Activated naive CD4-positive, alpha-beta T cell treated with anti-CD3 and anti-CD28 coated beads for 36 hours (primary cell): ENCODE measurements at places on chromosomes 6 and 20. TPM values are rescaled to one million over a fixed set of nuclear protein-coding genes. Genes with fewer than 3 reads are reported as not detected.

ARMC2 gene
- total RNA-seq = 3.6 TPM

RAET1E gene
- total RNA-seq = not detected

LY6G6C gene
- total RNA-seq = not detected

IDH3B gene
- 123 TPM for total RNA-seq

TLDC2 gene
- not detected for total RNA-seq

DNA sequence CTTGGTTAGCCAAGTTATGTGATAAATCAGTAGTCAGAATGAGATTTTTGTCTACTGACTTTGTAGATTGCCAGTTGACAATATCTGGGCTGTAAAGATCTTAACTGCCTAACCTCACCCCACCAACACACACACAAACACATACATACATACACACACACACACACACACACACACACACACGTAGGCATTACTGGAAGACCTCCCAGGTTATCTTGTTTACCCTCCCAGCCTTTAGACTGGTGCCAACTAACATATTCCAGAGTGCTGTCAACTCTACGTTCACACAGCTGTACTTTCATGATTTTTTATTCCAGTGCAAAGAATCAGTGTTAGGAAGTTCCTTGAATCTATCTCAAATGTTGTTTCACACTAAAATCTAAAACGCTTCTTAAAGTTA lies 38.9 kb downstream of the BMP5 start:
- H3K4me3 ChIP-seq = no peak overlapping the region
- DNase-seq = no peak

- DNase-seq = no peak
- peaks cover 4% of the 10 kb centered on the region for H3K4me1 ChIP-seq
- H3K36me3 ChIP-seq = no peaks in the 10 kb centered on the region
- no peaks in the 10 kb centered on the region for H3K27me3 ChIP-seq
- no peak overlapping the region for H3K4me3 ChIP-seq
Measured at GRCh38 chr6:166855416-166855815, 100.9 kb downstream of the RNASET2 start.

DNA sequence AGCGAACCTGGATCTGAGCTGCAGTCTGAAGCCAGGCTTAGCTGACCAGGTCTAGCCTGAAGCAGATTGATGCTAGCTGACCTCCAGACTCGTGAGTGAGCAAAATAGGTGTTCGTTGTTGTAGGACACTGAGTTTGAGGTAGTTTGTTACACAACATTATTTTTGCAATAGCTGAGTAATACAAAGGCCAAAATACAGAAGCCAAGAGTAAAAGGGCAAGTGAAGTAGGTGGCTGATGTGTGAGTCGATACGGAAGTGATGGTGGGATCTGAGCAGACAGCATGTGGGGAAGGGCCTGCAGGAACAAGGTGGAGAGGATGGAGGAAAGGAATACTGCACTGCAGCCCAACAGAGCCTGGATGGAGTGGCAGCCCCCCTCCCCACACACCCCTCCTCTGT lies 8.5 kb upstream of the SPATS1 start:
- H3K27ac ChIP-seq = no peak overlapping the region
- DNase-seq = no peak
- H3K36me3 ChIP-seq = no peaks in the 10 kb centered on the region
- peaks cover 10% of the 10 kb centered on the region for H3K27me3 ChIP-seq
- H3K4me3 ChIP-seq = no peak overlapping the region
- H3K4me1 ChIP-seq = no peaks in the 10 kb centered on the region

- no peaks in the 10 kb centered on the region for H3K36me3 ChIP-seq
- no peaks in the 10 kb centered on the region for H3K27me3 ChIP-seq
- no peak overlapping the region for H3K27ac ChIP-seq
- no peak for DNase-seq
- no peaks in the 10 kb centered on the region for H3K4me1 ChIP-seq
Measured at GRCh38 chr6:74902846-74903245, 303.0 kb downstream of the COL12A1 start.

- no peaks in the 10 kb centered on the region for H3K27me3 ChIP-seq
- peak; percentile 94 for DNase-seq
- no peaks in the 10 kb centered on the region for H3K36me3 ChIP-seq
- peaks cover 69% of the 10 kb centered on the region for H3K4me1 ChIP-seq
- H3K27ac ChIP-seq = peak overlapping the region; percentile 95
Measured at GRCh38 chr6:225121-225721, 67.1 kb upstream of the DUSP22 start.

DNA sequence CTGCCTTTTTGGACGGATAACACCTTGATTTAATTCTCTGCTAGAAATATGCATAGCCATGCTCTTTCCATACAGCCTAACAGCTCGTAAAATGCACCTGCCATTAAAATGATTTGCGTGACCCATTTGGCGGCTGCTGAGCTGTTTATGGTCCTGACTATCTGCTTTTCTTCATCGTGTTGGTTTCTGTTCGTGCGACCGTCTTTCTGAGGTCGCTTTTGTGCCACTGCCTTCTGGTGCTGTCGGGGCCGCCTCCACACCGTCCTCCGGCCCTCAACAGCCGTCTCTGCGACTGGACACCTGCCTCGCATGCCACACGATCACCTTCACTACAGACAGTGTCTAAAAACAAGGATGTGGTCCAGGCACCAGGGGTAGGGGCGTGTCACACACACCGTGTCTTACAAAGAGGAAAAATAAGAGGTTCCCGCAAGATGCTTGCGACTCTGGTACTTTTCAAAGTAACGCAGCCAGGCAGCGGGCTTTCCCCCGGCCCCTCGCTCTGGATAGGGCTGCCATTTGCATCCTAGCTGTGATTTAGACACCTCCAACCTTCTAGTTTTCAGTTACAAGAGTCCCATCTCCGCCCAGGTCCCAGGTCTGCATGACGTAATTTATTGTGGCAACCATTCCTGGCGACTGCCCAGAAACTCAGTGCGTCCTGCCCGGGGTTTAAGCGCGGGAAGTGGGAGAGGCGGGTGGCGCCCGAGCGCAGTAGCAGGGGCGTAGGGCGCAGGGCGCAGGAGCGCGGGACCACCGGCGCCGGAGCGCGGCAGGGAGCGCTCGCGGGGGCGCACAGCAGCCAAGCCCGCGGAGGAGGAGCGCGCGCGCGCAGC lies at the start of gene STMND1:
TSS of gene STMND1 (plus strand) at position 629 of the 836 bp plus-strand sequence. CDS start 208 bp downstream, outside the sequence.
- no peak within 1 kb of the TSS for H3K27ac ChIP-seq
- peak; percentile 29 for DNase-seq
- no peaks in the 10 kb centered on the region for H3K36me3 ChIP-seq
- peak within 1 kb of the TSS; percentile 54 for H3K4me3 ChIP-seq
- H3K4me1 ChIP-seq = peaks cover 7% of the 10 kb centered on the region

DNA sequence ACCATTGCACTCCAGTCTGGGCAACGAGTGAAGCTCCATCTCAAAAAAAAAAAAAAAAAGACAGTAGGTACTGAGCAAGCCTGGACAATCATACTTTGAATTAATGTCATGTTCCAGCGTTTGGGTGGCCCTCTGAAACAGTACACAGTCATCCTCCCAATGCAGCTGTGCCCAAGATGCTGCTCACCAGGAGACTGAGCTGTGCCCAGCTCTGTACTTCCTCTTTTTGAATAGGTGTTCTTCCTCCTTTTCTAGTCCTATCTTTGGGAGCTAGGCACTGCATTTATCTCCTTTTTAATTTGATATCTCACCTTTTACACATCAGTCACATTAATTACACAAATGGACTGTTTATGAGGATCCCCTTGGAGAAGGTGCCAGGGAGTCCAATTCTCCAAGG lies 101.5 kb downstream of the RPP40 start:
- H3K4me3 ChIP-seq = no peak overlapping the region
- H3K36me3 ChIP-seq = peaks cover 36% of the 10 kb centered on the region
- no peak overlapping the region for H3K27ac ChIP-seq
- H3K27me3 ChIP-seq = no peaks in the 10 kb centered on the region
- no peak for DNase-seq
- peaks cover 30% of the 10 kb centered on the region for H3K4me1 ChIP-seq

GRCh38 chr20:24469894-24470745 lies 691 bp downstream of the SYNDIG1 start:
- peak overlapping the region; percentile 51 for H3K4me3 ChIP-seq
- H3K4me1 ChIP-seq = peaks cover 14% of the 10 kb centered on the region
- peaks cover 48% of the 10 kb centered on the region for H3K27me3 ChIP-seq
- H3K36me3 ChIP-seq = no peaks in the 10 kb centered on the region
- DNase-seq = peak; percentile 26

GRCh38 chr6:150887978-150888563 lies 22.6 kb downstream of the MTHFD1L start:
- DNase-seq = no peak
- no peak overlapping the region for H3K4me3 ChIP-seq
- H3K27me3 ChIP-seq = no peaks in the 10 kb centered on the region
- H3K27ac ChIP-seq = no peak overlapping the region
- H3K4me1 ChIP-seq = peaks cover 3% of the 10 kb centered on the region

- peaks cover 2% of the 10 kb centered on the region for H3K27me3 ChIP-seq
- H3K4me1 ChIP-seq = no peaks in the 10 kb centered on the region
- no peak for DNase-seq
- H3K27ac ChIP-seq = no peak overlapping the region
Measured at GRCh38 chr6:3876866-3877265, 27.7 kb downstream of the FAM50B start.

GRCh38 chr20:46060301-46060881 lies 29.4 kb downstream of the NCOA5 start:
- H3K27ac ChIP-seq = no peak overlapping the region
- no peak overlapping the region for H3K4me3 ChIP-seq
- DNase-seq = no peak
- peaks cover 48% of the 10 kb centered on the region for H3K36me3 ChIP-seq
- H3K27me3 ChIP-seq = peaks cover 20% of the 10 kb centered on the region

GRCh38 chr6:1716868-1717267 lies 107.2 kb downstream of the FOXC1 start:
- DNase-seq = no peak
- peaks cover 8% of the 10 kb centered on the region for H3K36me3 ChIP-seq
- H3K4me1 ChIP-seq = no peaks in the 10 kb centered on the region
- H3K4me3 ChIP-seq = no peak overlapping the region

DNA sequence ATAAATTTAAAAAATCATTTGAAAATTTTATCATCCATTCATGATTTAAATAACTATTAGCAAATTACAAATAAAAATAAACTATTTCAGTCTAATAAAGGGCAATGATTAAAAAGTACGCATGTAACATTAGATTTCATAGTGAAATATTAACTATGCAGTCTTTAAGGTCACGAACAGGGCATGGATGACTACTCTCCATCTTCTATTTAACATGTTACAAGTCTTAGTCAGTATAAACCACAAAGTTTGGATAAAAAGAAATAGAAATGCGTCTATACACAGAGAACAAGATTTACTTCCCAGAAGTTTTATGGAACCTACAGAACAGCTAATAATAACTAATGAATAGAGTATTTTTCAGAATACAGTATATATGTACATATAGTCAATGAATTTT lies 1016.0 kb downstream of the EYS start:
- no peaks in the 10 kb centered on the region for H3K36me3 ChIP-seq
- no peaks in the 10 kb centered on the region for H3K27me3 ChIP-seq
- no peak for DNase-seq
- H3K27ac ChIP-seq = no peak overlapping the region

DNA sequence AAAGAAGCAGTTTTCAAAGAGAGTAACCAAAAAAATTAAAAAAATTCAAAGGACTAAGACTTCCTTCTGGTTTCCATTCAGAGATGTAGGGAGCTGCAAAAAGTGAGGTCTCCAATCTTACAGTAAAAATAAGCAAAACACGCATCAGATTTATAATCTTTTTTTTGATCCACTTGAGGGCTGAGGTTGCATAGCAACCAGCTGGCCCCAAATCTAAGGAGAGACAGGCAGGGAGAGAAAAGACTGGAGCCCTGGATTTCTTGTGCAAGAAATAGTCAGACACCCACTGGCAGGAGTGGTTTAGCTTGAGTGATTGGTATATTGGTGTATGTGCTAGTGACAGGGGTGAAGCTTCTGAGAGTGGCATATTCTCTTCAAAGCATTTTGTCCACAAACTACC lies 135.9 kb upstream of the FUT9 start:
- H3K4me3 ChIP-seq = no peak overlapping the region
- H3K36me3 ChIP-seq = no peaks in the 10 kb centered on the region
- H3K27ac ChIP-seq = no peak overlapping the region
- H3K27me3 ChIP-seq = no peaks in the 10 kb centered on the region
- no peaks in the 10 kb centered on the region for H3K4me1 ChIP-seq
- DNase-seq = no peak

GRCh38 chr6:24899997-24900325 lies 35.8 kb downstream of the RIPOR2 start:
- peaks cover 37% of the 10 kb centered on the region for H3K36me3 ChIP-seq
- H3K27me3 ChIP-seq = no peaks in the 10 kb centered on the region
- peak overlapping the region; percentile 89 for H3K27ac ChIP-seq
- DNase-seq = peak; percentile 69
- peak overlapping the region; percentile 64 for H3K4me3 ChIP-seq
- H3K4me1 ChIP-seq = peaks cover 85% of the 10 kb centered on the region

- no peak overlapping the region for H3K27ac ChIP-seq
- no peak for DNase-seq
- no peaks in the 10 kb centered on the region for H3K36me3 ChIP-seq
- H3K4me3 ChIP-seq = no peak overlapping the region
Measured at GRCh38 chr20:4283016-4283415, 267.7 kb upstream of the RNF24 start.

DNA sequence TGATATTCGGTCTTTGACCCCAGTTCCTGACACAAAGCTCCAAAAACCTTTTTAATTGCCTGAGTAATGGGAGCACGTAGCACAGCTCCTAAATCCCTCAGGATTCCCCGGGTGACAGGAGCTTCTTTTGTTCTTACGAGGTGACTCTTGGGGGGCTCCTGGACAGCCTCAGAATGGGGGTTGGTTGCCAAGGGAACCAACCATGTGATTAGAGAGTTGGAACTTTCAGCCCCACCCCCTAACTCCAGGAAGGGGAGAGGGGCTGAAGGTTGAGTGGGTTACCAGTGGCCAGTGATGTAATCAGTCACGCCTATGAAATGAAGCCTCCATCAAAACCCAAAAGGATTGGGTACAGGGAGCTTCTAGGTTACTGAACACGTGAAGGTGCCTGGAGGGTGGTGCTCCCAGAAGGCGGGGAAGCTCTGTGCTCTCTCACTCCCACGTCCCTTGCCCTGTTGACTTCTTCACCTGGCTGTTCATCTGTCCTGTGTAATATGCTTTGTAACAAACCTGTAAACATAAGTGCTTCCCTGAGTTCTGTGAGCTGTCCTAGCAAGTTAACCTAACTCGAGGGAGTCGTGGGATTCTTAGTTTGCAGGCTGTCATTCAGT lies 89.5 kb downstream of the CHMP4B start:
- H3K27me3 ChIP-seq = peaks cover 4% of the 10 kb centered on the region
- H3K36me3 ChIP-seq = no peaks in the 10 kb centered on the region
- no peak overlapping the region for H3K4me3 ChIP-seq
- H3K4me1 ChIP-seq = no peaks in the 10 kb centered on the region

GRCh38 chr20:48926821-48927220 lies 5.3 kb downstream of the ARFGEF2 start:
- H3K27me3 ChIP-seq = no peaks in the 10 kb centered on the region
- H3K36me3 ChIP-seq = peaks cover 4% of the 10 kb centered on the region
- DNase-seq = no peak
- H3K4me3 ChIP-seq = no peak overlapping the region
- H3K27ac ChIP-seq = no peak overlapping the region
